Lower lobe of right lung (tissue), 2 donors: ENCODE measurements at places on chromosomes 1 and 21.

DNA sequence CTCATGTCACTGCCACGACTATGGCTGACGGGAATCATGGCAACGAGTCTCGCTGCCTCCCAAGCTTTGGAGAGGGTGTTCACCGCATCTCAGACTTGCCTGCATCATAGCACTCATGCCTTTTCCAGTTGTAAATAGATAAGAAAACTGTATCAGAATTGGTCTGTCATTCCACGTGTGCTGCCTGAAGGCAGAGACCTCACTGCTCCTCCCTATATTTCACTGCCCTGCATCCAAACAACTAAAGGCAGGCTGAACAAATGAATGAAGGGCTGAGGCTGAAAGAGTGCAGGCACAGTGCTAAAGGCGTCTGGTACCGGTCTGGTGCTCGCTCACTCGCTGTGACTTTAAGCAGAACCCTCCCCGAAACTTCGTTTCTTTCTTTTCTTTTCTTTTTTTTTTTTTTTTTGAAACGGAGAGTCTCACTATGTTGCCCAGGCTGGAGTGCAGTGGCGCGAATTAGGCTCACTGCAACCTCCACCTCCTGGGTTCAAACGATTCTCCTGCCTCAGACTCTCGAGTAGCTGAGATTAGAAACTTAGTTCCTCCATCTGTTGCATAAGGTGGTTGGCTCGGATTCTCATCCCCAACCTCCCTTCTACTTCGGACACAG is 542 bp downstream of the EIF2B3 start:
- peaks cover 10% of the 10 kb centered on the region for H3K4me1 ChIP-seq
- no peak for DNase-seq
- peak overlapping the region; percentile 60 for H3K27ac ChIP-seq
- peak overlapping the region; percentile 72 for H3K4me3 ChIP-seq
- peaks cover 5% of the 10 kb centered on the region for H3K36me3 ChIP-seq
- H3K27me3 ChIP-seq: no peaks in the 10 kb centered on the region

GRCh38 chr21:18155508-18156193 is 89.0 kb upstream of the CHODL start:
- no peak overlapping the region for H3K4me3 ChIP-seq
- H3K27ac ChIP-seq: no peak overlapping the region
- H3K27me3 ChIP-seq: no peaks in the 10 kb centered on the region
- no peak for DNase-seq
- no peaks in the 10 kb centered on the region for H3K4me1 ChIP-seq

GRCh38 chr1:16133007-16133961 is 22.6 kb downstream of the EPHA2 start:
- no peak overlapping the region for H3K4me3 ChIP-seq
- H3K4me1 ChIP-seq: no peaks in the 10 kb centered on the region
- H3K36me3 ChIP-seq: peaks cover 91% of the 10 kb centered on the region
- no peaks in the 10 kb centered on the region for H3K27me3 ChIP-seq
- no peak overlapping the region for H3K27ac ChIP-seq

- no peak overlapping the region for H3K27ac ChIP-seq
- H3K36me3 ChIP-seq: no peaks in the 10 kb centered on the region
- no peak for DNase-seq
- H3K4me1 ChIP-seq: no peaks in the 10 kb centered on the region
These were observed 18.3 kb upstream of the DNAH14 start for GRCh38 chr1:224911217-224911616.

DNA sequence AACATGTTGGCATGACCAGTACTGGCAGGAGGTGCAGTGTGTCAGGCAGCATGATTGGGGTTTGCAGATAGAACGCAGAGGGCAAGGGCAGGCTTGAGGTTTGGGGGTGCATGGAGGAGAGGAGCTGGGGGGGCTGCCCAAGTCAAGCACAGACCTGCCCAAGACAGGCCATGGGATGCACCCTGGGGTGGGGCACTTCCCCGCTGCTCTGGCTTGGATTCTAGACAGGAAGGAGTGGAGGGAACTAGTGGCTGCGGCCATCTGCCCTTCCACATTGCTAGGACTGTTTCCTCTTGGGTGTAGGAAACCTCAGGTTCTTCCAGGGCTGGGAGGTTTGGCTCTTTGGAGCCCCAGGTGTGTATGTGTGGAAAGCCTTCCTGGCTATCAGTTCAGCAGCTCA is 3.0 kb downstream of the PDXK start:
- peaks cover 69% of the 10 kb centered on the region for H3K4me1 ChIP-seq
- peak overlapping the region; percentile 97 for H3K27ac ChIP-seq
- H3K27me3 ChIP-seq: no peaks in the 10 kb centered on the region
- peak overlapping the region; percentile 98 for H3K4me3 ChIP-seq

- H3K4me1 ChIP-seq: no peaks in the 10 kb centered on the region
- H3K36me3 ChIP-seq: no peaks in the 10 kb centered on the region
- no peak overlapping the region for H3K4me3 ChIP-seq
- H3K27ac ChIP-seq: no peak overlapping the region
These were observed 22.5 kb downstream of the CHD5 start for GRCh38 chr1:6157528-6158174.

DNA sequence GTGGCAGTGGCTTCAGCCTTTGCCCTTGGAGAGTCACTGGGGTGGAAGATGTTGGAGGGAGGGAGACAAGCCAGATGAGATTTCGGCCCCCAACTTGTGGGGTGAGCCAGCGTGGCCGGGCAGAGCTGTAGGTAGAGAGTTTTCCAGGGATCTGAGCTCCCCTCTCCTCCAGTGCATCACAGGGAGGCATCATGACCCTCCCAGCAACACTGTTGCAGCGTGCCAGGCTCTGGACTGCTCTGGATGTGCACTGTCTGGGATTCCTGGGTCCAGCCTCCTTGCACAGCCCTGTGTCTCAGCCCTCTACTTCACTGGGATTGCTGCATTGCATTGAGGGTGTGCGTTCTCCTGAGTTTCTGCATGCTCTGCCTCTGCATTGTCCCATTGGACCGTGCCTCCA is 8.9 kb downstream of the PTPRU start:
- DNase-seq: no peak
- peaks cover 6% of the 10 kb centered on the region for H3K4me1 ChIP-seq
- H3K27ac ChIP-seq: no peak overlapping the region
- H3K4me3 ChIP-seq: no peak overlapping the region

- no peak within 1 kb of the TSS for H3K27ac ChIP-seq
- H3K4me3 ChIP-seq: peak within 1 kb of the TSS; percentile 53
- peak; percentile 65 for DNase-seq
- H3K4me1 ChIP-seq: peaks cover 12% of the 10 kb centered on the region
These were observed at the start of gene CR2 for GRCh38 chr1:207454046-207454964. Gene CR2 (plus strand): TSS chr1:207454328. CDS start chr1:207454419, 91 bp downstream.

- peaks cover 14% of the 10 kb centered on the region for H3K36me3 ChIP-seq
- H3K4me1 ChIP-seq: peaks cover 15% of the 10 kb centered on the region
- H3K27ac ChIP-seq: peak overlapping the region; percentile 84
- H3K4me3 ChIP-seq: peak overlapping the region; percentile 42
- peak; percentile 79 for DNase-seq
These were observed 1.6 kb upstream of the MMP23B start for GRCh38 chr1:1630191-1630964.

- no peak overlapping the region for H3K27ac ChIP-seq
- H3K4me3 ChIP-seq: no peak overlapping the region
- no peaks in the 10 kb centered on the region for H3K27me3 ChIP-seq
These were observed 142.6 kb downstream of the PEX14 start for GRCh38 chr1:10617318-10617717.

DNA sequence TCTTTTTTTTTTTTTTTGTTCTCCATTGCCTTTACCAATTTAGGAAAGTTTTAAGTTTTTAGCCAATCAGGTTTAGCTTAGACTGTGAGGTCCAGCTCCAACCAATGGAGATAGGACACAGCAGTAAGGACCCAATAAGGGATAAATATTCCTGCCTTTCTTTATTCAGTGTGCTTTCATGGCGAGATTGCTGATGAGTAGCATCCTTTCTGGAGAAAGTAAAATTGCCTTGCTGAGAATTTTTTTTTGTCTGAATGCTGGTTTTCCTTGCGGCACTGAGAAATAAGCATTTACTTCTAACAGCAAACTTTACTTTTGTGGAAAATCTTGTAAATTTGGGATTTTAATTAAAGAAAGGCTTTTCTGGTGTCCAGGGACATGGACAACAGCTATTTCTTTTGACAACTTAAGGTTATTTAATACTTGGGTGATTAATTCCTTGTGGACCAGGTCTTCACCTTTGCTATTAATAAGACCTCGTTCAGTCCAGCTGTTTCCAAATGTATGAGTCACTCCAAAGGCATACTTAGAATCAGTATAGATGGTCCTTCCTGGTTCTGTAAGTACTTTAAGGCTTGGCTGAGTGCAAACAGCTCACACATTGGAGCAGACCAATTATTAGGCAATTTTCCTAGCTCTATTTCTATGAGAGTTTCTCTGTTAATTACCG is 54.1 kb downstream of the SERINC2 start:
- DNase-seq: no peak
- H3K27me3 ChIP-seq: no peaks in the 10 kb centered on the region
- H3K4me1 ChIP-seq: no peaks in the 10 kb centered on the region
- no peak overlapping the region for H3K27ac ChIP-seq

DNA sequence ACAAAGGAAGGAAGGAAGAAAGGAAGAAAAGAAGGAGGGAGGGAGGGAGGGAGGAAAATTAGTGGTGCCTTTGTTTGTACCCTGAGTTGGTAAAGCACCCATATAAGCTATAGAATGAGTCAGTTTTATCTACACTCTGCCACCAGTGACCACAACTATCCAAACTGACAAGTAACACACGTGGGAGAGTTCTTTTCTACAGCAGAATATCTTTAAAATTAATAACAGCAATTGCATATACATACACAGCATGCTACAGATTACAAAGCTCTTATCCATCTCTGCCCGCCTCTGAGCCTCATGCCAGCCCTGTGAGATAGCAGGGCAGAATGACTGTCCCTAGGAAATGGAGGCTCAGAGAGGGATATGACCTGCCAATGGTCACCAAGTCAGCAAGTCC is 20.3 kb downstream of the CDCP2 start:
- no peaks in the 10 kb centered on the region for H3K36me3 ChIP-seq
- DNase-seq: no peak
- H3K4me3 ChIP-seq: no peak overlapping the region
- no peak overlapping the region for H3K27ac ChIP-seq

GRCh38 chr1:51910221-51911000 is 31.9 kb upstream of the NRDC start:
- H3K27me3 ChIP-seq: peaks cover 23% of the 10 kb centered on the region
- no peaks in the 10 kb centered on the region for H3K36me3 ChIP-seq
- H3K27ac ChIP-seq: no peak overlapping the region
- DNase-seq: no peak

DNA sequence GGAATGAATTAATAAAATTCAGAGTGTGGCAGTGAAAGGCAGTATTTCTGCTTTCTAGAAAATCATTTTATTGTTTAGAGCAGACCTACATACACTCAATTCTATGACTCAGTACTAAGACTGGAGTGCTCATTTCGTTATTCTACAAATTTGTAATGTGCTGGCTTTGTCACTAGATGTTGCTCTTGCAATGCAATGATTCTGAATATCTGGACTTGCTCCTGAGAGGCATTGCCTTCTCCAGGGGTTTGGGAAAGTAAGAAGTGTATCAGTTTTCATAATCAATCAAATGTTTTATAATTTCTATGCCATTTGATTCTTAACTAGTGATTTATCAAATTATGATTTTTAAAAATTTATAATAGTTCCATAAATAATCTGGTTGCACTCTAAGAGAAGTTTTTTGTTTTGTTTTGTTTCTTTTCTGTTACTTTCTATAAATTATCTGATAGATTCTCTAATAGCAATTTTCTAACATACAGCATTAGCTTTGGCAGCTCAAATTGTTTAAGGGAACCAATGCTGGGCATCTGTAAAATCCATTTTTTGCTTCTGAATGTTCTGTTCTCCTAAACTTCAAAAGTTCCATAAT is 280.5 kb upstream of the SGIP1 start:
- H3K36me3 ChIP-seq: no peaks in the 10 kb centered on the region
- H3K27me3 ChIP-seq: no peaks in the 10 kb centered on the region
- DNase-seq: no peak
- peaks cover 15% of the 10 kb centered on the region for H3K4me1 ChIP-seq

DNA sequence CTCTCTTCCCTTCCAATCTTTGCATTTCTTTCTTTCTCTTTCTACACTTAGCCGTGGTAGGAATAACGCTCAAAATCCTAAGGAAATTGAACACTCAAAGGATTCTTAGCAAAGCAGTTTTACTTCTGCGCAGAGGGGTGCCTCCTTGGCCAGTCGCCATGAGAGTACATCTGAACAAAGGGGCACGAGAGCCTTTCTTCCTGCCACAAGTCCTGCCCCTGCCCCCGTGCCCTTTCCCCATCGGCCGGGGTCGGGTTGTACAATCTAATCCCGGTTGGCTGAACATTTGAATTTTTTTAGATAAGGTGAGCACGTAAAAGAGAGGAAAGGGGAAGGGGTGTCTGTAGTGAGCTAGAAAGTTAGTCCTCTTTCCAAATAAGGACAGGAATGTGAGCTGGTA is 28.6 kb upstream of the COL6A1 start:
- H3K27me3 ChIP-seq: peaks cover 25% of the 10 kb centered on the region
- no peak overlapping the region for H3K27ac ChIP-seq
- no peak overlapping the region for H3K4me3 ChIP-seq
- H3K4me1 ChIP-seq: peaks cover 15% of the 10 kb centered on the region

DNA sequence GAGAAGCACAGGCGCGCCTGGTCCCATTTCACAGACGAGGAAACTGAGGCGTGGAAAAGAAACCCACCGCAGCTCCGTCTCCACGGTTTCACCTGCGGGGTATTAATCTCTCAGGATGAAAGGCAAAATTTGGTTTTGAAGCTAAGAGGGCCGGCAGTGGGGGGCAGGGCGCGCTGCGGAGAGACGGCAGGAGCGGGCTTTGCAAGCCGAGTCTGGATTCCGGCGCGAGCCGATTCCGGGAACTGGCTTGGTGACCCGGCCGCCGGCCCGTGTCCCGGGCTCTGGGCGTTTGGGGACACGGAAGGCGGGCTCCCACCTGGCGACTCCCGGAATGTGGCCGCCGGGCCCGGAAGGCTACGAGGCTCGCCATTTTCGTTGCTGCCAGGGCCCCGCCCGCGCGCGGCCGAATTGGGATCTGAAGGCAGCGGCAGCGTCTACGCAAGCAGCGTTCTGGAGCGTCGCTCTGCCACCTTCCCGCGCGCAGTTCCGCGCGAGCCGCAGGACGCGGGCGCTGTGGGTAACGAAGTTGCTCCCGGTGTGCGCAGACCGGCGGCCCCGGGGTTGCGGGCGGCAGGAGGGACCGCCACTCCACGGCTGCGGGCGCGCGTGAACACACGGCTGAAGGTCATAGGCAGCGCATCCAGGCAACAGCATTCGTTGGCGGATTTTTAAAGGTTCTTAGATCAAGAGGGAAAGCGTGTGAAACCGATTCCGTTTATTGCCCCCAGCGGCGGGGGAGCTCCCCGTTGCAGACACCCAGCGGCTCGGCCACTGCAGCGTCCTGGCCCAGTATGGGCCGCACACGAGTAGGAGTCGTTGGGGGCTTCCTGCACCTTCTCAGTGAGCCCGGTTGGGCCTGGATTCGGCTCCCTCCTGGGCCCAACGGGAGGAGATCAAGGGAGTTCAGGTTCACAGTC is 5.4 kb upstream of the PRDM16 start:
- H3K36me3 ChIP-seq: no peaks in the 10 kb centered on the region
- H3K4me1 ChIP-seq: peaks cover 11% of the 10 kb centered on the region
- peaks cover 60% of the 10 kb centered on the region for H3K27me3 ChIP-seq
- H3K4me3 ChIP-seq: no peak overlapping the region
- no peak overlapping the region for H3K27ac ChIP-seq

- peaks cover 14% of the 10 kb centered on the region for H3K4me1 ChIP-seq
- H3K27me3 ChIP-seq: no peaks in the 10 kb centered on the region
- no peak overlapping the region for H3K4me3 ChIP-seq
- DNase-seq: no peak
These were observed 30.2 kb downstream of the OPTC start for GRCh38 chr1:203524152-203524551.

GRCh38 chr1:201153474-201154388 is 543 bp downstream of the TMEM9 start:
- peaks cover 30% of the 10 kb centered on the region for H3K36me3 ChIP-seq
- no peak for DNase-seq
- H3K4me3 ChIP-seq: peak overlapping the region; percentile 85
- peak overlapping the region; percentile 78 for H3K27ac ChIP-seq
